ENCODE measurements at places on chromosomes 7 and 10. TPM values are rescaled to one million over a fixed set of nuclear protein-coding genes. Genes with fewer than 3 reads are reported as not detected.

Gene SMNDC1
- total RNA-seq: 48.3 TPM

Gene OR13A1
- total RNA-seq: not detected

DNA sequence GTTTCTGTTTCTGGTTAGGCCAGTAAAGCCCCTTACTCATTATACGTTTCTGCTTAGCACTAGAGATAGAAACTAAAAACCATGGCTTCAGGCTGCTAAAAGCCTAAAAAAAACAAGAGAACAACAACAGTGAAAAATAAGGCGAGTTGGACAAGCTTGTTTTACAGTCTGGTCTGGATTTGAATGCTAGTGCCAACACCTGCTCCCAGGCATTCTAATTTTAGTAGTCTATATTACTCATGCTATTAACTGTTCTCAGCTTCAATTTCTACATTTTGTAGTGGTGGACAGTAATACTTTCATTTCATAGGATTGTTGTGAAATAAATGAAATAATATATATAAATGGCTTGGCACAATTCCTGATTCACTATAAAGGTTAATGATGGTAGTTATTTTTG, 108.5 kb downstream of the HBP1 start:
- DNase-seq: no peak

GRCh38 chr10:65719790-65720189, 1206.0 kb upstream of the LRRTM3 start:
- DNase-seq: no peak

DNA sequence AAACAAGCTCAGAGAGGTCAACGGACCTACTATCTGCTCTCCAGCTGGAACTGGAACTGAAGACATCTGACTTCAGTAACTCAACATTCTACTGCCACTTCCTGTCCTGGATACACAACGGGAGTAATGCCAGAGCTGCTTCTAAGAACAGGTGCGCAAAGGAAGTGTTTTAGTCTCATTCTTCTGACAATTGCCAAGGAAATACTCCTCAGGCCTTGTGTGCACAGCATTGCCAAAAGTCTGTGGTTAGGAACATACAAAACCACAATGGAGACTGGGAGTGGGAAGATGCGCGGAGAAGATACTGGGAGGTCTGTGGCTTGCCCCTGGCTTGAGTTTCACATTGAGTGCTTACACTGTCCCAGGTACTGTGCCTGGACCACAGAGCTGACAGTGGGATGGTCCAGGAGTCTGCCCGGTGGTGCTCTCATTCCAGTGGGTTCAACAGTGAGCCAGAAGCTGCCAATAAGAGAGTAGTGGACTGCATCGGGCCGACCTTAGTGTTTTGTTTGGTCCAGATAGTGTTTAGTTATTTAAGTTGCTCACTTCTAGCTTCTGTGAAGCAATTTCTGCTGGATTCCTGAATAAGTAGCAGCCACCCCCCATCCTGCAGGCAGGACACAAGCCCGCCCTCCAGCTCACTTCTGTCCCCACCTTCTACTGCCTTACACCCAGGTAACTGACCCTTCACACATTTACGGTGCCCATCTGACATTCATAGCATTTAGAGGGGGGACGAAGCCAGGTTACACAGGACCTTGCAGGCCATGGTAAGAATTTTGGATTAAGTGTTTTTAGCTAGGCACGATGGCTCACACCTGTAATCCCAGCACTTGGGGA, 10.3 kb downstream of the TBL2 start:
- no peak for DNase-seq

- no peak for DNase-seq
Measured at GRCh38 chr10:120768227-120768626, 82.9 kb upstream of the WDR11 start.

GRCh38 chr10:28800144-28800543, 122.8 kb downstream of the BAMBI start:
- DNase-seq: no peak
